ENCODE measurements at places on chromosomes 2 and 18. TPM values are rescaled to one million over a fixed set of nuclear protein-coding genes. Genes with fewer than 3 reads are reported as not detected.

- DNase-seq = no peak
Observed at GRCh38 chr2:40321822-40322221, 130.1 kb downstream of the SLC8A1 start.

GRCh38 chr18:76490670-76491472, 4.2 kb downstream of the ZNF516 start:
- DNase-seq = peak; percentile 39

The C2orf92 gene
- 17.4 TPM for total RNA-seq

The CD8B2 gene
- not detected for total RNA-seq

DNA sequence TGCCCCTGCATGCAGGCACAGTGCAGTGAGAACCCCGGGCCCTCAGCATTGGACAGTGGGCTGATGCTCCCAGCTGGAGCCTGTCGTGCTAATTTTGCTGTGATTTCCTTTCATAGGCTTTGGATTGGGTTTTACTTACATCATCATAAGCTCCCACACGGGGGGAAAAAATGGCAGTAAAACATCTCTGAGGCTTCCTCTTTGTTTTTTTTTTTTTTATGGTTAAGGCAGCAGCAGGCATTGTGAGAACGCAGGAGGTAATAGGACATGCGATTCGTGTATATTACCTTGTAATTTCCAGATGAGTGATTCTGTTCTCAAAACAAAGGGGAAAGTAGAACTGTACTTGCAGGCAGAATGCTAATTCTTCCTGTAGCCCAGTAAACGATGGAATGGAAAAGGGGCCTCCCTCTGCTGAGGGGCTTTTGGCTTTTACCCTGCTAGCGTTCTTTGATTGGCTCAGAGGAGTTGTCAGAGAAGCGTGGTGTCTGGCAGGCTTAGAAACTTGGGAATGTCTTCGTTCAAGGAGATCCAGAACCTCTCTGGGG, 89.7 kb downstream of the NPAS2 start:
- no peak for DNase-seq

The PGAP1 gene
- 54.8 TPM for total RNA-seq

The UGT1A6 gene
- total RNA-seq = not detected

DNA sequence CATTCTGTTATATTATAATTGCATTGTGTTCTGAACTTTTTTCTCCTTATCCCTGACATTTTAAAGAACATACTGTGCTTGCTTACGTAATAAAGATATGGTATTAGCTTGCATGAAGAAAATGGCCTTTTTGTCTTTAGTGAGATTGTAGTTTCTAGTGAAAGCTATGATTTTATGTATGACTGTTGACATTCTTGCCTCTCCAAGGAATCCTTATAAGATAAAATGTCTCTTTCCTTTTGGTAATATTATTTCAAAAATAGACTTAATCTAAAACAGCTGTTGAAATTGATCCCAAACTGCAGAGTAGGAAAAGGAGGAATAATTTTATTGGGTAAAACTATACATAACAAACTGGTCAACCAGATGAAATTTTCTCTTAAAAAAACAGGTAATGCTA, 40.8 kb upstream of the CCDC102B start:
- no peak for DNase-seq

DNA sequence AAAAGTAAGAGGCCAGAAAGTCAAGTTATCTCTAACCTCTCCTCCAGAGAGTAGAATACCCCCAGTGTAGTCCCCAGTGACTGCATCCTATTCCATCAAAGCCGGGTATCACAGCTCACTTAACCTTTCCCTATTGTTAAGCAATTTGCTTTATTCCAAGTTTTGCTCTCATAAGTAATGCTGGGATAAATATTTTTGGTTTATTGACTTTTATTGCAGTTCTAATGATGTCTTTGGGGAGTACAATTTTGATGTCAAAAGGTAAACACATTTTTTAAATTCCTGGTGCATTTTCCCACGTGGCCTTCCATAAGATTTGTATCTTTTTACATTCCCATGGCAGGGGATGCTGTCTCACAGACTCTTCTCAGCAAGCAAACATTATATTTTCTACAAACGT, 43.3 kb downstream of the CMPK2 start:
- no peak for DNase-seq

The DOK6 gene
- total RNA-seq = 7.0 TPM

DNA sequence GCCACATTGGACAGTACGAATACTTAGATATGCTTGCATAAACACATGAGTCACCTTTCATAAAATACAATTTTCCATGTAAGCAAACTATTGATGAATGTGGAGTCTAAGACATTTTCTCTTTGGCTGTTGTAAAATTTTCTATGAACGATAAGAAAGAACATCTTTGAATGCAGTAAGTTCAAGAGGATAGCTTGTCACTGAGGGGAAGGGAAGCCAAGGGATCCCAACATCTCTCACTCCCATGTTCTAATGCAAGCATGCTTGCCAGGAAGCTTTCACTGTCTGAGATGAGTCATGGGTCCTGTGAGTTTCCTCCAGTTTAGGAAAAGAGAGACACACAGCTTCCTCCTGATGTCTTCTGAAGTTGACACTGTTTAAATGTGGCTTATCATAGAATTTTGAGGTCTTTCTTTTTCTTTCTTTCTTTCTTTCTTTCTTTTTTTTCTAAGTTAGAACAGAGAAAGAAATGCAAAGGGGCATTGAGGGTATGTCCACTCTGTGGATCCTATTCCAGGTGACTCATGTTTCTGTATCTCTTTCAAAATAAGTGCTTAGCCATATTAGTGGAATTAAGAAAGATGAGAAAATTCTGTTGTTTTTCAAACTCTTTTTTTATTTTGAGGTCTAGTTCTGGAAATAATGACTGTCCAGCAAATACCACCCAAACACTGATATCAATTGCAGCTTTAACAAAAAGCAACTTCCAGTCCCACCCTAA, 146.6 kb downstream of the RDH14 start:
- DNase-seq = no peak

The XDH gene
- 4.8 TPM for total RNA-seq

GRCh38 chr18:75745147-75745546, 317.6 kb upstream of the SMIM21 start:
- DNase-seq = no peak

- no peak for DNase-seq
Observed at GRCh38 chr2:173401716-173402326, 47.1 kb downstream of the CDCA7 start.

The SPATS2L gene
- 110 TPM for total RNA-seq

The TFCP2L1 gene
- 0.78 TPM for total RNA-seq

DNA sequence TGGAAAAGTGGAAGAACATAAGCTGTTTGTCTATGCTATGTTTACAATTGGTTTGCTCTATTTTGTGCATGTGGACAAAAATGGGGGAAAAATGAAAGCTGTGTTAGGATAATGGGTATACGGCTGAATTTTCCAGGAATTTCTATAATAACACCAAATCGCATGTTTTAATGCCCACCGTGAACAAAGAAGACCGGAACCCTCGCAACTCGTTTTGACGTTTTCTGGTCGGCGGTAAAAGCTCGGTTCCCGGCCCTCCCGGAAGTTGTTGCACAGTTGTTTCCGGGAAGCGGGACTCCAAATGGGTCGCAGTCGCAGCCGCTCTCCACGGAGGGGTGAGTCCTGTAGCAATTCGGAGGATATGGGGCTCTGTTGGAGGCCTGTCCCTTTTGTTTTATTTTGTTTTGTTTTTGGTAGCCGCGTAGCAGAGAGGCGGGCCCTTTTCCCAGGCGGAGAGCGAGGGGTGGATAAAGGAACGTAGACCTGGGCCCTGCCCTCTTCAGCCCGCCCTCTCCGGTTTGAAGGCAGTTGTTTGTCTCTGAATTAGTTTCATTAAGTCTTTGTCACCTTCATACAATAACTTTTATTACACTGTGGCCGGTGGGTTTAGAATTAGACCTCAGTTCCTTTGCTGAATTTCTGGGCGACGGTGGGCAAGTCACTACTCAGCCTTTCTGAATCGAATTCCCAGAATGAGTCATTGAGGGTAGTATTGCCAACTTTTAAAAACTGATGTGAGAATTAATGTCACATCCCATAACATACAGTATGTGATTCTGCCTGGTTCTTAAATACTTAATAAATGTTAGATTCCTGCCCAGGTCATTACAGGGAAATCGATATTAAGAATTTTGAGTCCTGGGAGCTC, at the start of gene SNRNP27:
Gene SNRNP27, plus strand, starts transcription at position 273 of the 868 bp plus-strand sequence. Its CDS starts 29 bp downstream, at position 302.
- peak; percentile 47 for DNase-seq

The TFPI gene
- total RNA-seq = 23.5 TPM

- no peak for DNase-seq
Observed at GRCh38 chr2:202932425-202933138, 20.5 kb downstream of the CARF start.

DNA sequence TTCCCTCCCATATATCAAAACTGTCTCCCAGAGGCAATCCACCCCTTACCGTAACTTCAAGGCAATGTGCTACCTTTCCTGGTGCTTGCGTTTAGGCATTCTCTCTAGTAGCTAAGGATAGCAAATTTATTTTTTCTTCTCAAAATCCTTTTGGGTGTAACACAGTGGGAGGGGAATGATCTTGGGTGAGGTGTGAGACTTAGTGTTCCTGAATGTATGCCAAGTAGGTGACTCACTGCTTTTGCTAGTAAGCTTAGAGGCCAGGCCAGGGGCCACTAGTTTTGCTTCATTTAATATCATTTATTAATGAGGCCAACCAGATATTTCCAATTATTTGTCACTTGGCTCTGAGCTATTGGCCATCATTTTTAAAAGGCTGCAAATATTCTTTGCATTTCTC, 135.5 kb downstream of the NAPG start:
- DNase-seq = no peak

DNA sequence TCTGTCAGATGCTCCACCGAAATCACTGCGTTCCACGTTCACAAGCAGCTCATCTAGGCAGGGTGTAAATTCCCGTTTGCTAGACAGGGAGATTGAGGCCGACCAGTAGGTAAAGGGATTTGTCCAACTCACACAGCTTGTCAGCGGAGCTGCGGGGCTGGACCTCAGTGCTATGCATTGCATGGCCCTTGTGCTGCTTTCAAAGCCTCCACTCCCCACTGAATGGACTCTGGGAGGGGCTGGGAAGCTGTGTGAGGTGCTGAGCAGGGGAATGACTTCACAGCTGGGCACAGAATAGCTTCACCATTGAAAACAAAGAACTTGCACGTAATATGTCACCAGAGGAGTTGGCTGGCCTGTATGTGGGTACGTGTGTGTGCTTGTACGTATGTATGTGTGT, 21.4 kb downstream of the CELF4 start:
- no peak for DNase-seq

Measured in progenitor cell of endocrine pancreas (in vitro differentiated cells).